ENCODE measurements at places on chromosomes 16 and 17.

GRCh38 chr17:6160911-6161855 is 91.0 kb downstream of the WSCD1 start:
- no peak for DNase-seq

DNA sequence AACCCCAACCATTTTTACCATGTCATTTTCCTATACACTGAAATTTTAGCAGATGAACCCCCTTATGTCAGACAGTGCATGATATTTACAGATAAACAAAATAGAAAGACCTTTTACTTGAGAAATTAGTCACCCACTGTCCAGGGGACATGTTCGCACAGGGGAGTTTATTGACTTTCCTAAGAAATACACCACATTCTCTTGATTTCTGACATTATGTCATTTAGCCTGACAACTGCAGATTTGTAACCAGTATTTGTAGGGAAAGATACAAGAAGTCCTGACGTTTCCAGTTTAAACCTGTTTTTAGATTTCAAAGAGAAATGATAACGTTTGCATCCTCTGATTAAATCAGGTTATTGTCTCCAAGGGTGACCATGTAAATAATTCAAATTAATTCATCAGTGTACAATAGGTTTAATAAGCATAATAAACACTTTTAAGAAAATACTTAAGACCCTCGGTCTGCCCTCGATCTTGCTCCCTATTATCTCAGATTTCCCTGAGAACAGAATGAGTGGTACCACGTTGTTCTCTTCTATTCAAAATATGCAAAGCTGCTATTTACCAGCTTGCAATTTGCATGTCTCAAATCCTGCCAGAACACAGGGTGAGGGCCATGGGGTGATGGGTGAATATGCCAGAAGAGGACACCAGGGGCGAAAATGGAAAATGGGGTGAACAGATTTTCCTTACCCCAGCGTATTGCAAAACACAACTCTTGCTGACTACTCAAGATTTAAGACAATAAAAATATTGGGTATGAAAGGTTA is 2.1 kb upstream of the LYRM9 start:
- no peak for DNase-seq

- DNase-seq = no peak
These were observed 3.5 kb upstream of the DLX4 start for GRCh38 chr17:49965524-49965909.

DNA sequence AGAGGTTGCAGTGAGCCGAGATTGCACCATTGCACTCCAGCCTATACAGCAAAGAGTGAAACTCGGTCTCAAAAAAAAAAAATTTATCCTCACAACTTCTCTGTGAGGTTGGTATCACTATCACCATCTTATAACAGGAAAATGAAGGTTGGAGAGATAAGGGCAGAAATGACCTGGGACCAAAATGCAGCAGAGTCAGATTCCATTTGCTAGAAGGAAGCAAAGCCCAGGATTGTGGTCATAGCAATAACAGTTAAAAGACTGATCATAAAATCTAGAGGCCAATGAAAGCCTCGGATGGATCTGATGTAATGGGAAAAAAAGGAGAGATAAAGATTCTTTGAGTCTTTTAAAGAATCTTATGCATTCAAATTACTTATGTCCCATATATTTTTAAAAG is 69.6 kb upstream of the TEKT1 start:
- no peak for DNase-seq

DNA sequence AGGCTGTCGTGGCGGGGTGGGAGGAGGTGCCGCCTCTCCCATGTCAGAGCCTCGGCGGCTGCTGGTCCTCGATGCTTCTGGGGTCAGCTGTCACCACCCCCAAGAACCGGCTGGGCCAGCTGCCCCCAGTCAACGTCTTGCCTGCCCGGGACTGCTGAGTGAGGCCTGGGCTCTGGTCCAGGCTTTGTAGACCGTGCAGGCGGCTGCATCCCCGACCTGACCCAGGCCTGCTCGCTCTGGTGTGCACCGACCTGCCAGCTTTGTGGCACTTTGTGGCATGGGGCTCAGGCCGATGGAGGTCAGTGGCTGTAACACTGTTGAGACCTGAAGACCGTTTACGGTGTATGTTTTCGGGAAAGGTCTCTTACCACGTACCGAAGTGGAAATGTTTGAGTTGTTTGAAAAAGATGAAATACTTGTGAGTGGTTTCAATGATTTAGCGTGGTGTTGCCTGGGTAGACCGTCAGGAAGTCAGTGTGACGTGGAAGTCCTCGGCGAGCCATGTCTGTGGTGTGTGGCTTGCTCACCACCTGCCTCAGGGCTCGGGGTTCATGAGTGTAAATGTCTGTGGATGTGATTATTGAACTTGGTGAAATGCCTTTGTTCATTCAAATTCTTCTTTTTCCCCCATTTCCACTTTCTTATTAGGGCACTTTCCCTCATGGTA is 53.2 kb upstream of the ZNF750 start:
- DNase-seq = no peak

DNA sequence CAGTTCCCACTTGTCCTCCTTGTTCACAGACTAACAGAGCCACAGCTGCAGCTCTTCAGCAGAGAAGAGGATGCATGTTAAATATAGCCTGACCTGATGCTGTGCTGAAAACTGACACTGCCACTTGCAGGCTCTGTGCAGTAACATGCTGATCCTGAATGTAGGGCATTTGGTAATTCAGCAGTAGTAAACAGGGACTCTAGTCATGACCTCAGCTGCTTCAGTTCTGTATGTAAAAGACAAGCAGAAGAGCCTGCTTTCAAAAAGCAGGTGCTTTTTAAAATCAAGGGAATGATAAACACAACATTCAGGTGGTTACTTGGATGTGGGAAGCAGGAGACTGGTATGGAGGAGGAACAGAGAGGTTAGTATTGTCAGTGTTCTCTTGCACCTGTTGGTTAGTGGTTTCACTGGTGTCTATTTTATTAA is 33.8 kb downstream of the ESRP2 start:
- no peak for DNase-seq

GRCh38 chr17:45172541-45173286 is 11.0 kb downstream of the HEXIM2 start:
- no peak for DNase-seq

DNA sequence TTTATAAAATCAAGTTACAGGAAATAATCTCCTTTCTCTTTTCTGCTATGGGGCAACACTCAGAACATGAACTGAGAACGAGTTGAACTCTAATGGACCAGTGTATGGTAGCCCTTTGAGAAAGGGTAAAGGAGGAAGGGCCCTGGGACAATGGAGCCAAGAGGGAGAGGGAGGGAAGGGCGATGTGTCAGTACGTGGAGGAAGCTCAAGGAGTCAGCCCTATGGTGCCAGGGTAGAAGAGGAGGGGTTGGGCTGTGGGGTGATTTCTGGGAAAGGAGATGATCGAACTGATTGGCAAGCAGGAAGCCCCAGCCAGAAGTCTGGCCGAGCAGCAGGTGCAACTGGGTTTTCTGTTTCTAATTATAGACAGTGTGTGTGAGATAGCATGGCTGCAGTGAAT is 4.3 kb upstream of the WIPI1 start:
- no peak for DNase-seq

- peak; percentile 81 for DNase-seq
These were observed 30.7 kb upstream of the CDH5 start for GRCh38 chr16:66335704-66336329.

DNA sequence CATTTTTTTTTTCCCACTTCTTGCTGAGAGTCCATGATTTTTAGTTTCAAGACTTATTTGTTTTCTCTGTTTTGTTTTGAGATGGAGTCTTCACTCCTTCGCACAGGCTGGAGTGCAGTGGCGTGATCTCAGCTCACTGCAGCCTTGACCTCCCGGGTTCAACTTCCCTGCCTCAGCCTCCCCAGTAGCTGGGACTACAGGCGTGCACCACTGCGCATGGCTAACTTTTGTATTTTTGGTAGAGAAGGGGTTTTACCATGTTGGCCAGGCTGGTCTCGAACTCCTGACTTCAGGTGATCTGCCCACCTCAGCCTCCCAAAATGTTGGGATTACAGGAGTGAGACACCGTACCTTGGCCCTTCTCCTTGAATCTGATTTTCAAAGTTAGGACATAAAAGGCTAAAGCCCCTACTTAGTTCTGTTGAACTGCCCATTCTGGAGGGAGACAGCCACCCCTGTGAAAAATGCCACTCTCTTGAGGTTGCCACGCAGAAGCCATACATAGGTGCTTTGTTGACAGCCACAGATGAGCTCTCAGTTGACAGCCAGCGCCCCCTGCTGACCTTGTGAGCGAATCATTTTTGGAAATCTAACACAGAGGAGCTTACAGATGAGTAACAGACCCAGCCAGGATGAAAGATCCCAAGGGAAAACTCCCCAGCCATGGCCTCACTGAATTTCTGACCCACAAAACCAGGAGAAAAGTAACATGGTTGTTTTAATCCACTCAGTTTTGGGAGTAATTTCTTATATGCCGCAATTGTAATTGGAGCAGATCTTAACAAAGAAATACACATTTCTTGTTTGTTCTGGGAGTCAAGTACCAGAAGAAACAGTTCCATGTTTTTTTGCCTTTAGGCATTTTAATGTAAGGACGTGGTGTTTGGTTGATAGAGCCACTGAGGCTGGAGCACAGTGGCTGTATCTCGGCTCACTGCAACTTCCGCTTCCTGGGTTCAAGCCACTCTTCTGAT is 38.8 kb downstream of the PKD1L3 start:
- peak; percentile 21 for DNase-seq

DNA sequence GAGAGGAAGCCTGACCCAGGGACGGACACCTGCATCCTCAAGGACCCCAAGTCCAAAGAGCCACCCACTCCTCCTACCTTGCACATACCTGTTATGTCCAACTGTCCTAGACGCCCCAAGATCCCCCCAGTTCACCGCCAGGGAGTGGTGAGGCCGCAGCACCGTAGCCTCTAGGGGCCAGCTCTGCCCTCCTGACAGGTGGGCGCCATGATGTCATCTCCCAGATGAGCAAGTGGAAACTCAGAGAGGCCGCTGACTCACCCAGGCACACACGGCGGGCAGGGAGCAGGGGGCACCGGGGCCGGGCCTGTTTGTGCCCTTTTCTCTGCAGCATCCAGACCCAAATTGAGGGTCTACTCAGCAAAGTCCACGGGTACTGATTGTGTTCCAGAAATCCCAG is 4.8 kb upstream of the ZNF469 start:
- DNase-seq = no peak

DNA sequence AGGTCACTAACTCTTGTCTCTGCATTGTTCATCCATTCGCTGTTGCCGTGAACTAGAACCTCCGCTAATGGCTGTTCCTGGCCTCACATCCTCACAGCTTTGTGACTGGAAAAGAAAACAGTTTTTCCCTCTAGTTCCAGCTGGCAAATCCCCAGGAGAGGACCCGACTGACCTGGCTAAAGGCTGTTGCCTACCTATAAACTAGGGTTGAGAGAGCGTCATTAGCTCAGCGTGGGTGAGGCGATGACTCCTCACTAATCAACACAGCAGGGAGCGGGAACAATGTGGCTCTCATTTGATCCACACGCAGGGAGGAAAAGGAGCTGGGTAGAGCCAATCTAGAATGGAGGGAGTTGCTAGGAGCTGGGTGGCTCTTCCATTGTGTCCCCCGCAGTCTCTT is 282.1 kb upstream of the IRX5 start:
- DNase-seq = no peak

DNA sequence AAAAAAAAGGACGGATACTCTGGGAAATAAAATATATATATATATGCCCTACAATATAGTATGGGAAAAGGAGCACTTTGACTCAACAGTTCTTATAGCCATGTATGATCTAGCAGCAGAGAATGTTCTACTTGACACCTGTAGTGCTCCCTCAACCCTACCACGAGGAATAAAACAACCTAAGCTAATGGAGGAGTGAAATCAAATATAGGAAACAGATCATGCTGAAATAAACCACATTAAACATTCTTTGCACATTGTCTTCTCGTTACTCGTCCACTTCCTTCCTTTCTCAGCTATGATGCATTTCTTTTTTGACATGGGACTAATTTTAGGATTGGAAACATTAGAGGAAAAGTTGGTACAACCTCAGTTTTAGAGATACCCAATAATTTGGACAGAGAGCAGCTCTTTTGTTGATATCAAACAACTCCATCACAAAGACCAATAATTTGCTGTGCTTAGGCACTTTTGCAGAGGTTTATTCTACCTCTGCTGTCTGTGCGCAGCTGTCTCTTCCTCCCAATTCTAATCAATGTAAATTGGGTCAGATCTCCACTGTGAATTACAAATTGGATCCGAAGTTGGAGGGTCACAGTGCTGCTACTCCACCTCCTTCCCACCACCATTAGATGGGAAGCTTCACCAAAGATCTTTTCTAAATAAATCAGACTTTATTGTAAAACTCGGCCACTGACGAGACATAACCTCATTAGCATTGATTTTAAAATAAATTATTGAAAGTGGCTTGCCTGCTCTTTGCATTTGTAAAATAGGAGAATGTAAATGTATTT is 65.8 kb downstream of the SNX11 start:
- no peak for DNase-seq

GRCh38 chr17:28982131-28982793 is 23.6 kb downstream of the SEZ6 start:
- no peak for DNase-seq

DNA sequence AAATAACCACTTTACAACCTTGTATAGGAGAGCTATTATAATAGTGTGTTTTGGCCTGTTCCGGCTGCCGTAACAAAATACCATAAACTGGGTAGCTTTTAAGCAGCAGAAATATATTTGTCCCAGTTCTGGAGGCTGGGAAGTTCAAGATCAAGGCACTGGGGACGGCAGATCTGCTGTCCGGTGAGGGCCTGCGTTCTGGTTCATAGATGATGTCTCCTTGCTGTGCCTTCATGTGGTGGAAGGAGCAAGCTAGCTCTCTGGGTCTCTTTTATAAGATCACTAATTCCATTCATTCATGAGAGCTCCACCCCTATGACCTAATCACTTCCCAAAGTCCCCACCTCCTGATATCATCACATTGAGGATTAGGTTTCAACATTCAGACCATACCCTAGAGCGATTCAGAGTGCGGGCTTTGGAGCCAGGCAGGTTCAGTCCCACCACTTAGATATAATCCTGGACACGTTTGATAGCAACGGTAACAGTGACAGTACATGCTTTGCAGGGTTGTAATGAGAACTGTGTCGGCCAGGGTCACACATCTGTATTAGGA is 76.2 kb upstream of the ZFHX3 start:
- no peak for DNase-seq

- no peak for DNase-seq
These were observed at the start of gene ITPRIPL2 for GRCh38 chr16:19113577-19114358. TSS of gene ITPRIPL2 (plus strand) at chr16:19113964. CDS start at chr16:19114462, 498 bp downstream.

Data from DMS79 (cell line).